ENCODE measurements at places on chromosomes 16 and 17. TPM values are rescaled to one million over a fixed set of nuclear protein-coding genes. Genes with fewer than 3 reads are reported as not detected.

Gene NTN3
- 3.2 TPM for total RNA-seq

Gene TBC1D24
- total RNA-seq, result 26.7 TPM

Gene HOXB9
- total RNA-seq, result 65.9 TPM

DNA sequence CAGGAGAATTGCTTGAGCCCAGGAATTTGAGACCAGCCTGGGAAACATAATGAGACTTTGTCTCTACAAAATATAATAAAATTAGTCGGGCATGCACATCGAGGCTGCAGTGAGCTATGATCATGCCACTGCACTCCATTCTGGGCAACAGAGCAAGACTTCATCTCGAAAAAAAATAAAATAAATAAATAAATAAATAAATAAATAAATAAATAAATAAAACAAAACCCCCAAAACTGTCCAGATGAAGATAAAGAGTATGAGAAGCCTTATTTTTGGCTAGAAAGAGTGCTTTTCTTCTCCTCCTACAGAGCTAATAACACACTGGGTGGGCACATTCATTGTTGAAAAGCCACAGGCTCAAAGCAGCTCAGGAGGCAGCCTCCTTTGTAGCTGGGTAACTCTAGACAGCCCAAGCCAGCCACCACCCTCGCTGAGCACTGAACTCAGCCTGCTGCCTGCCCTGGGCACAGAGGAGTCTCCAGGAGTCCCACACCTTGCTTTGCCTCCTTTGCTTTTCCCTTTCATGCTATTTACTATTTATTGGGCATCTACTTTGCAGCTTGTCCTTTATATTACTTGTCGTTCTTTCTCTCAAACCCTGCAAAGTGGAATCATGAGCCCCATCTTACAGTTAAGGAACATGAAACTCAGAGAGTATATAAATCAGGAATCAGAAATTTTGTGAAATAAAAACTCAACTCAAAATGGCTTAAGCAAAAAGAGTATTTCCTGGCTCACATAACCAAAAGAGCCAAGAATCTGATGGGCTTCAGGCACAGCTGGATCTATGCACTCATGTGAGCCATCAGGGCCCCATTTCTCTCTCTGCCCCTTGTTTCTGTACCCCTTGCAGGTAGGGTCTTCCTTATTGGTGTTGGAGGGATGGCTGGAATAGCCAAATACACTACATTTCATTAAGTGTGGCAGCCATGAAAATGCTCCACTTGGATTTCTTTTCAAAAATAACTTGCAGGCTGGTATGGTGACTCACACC is 18.1 kb upstream of the C16orf87 start:
- no peak for DNase-seq

DNA sequence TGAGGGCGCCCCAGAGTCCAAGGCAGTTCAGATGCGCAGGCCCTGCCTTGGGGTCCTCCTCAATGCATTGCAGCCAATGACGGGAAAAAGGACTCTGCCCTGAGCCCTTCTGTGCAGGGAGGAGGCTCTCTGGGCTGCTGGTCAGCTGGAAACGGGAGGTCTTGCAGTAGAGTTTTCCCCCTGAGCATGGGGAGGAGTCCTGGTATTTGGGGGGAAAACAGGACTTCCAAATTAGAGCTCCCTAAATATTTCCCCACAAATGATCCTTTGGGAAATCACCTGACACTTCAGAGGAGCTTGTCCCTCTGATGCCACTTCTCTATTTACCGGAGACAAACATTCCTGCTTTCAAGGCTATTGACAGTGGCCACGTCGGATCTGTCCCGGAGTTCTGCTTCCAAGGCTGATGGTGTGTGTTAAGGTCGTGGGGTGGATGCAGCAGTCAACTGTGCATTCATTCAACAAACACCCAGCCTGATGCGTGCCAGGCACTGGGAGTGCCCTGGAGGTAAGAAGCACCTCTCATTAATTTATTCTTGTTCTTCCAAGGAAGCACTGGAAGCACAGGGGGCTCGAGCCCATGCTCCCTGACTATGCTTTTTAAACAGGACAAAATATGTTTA is 73.0 kb upstream of the DNAH17 start:
- DNase-seq, result no peak

DNA sequence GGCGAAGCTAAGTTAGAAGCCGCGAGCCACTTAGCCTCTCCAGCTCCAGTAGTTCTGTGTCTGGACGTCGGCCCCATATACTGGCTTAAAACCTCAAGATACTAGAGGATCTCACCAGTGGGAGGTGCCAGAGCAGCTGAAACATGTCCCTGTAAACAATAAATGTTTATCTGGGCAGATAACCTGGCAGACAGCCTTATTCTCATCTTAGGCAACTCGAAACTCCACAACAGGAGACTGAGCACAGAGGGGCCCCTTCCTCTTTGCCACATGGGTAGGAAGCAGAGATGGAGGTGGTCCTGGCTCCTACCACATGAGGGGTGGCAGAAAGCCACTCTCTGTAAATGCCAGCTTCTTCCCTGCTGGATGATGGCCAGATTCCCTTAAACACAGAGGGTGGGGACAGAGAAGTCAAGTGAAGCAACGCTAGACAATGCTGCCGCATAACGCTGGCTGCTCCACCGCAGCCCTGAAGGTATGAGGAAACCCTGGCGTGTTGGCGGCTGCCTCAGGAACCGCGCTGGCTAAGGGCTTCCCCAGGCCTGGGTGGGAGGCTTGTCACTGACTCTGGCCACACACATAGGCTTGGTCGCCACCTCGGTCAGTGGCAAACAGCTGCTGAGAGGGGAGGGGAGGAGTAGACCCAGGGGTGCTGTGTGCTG is 67.9 kb downstream of the HIC1 start:
- DNase-seq, result no peak

DNA sequence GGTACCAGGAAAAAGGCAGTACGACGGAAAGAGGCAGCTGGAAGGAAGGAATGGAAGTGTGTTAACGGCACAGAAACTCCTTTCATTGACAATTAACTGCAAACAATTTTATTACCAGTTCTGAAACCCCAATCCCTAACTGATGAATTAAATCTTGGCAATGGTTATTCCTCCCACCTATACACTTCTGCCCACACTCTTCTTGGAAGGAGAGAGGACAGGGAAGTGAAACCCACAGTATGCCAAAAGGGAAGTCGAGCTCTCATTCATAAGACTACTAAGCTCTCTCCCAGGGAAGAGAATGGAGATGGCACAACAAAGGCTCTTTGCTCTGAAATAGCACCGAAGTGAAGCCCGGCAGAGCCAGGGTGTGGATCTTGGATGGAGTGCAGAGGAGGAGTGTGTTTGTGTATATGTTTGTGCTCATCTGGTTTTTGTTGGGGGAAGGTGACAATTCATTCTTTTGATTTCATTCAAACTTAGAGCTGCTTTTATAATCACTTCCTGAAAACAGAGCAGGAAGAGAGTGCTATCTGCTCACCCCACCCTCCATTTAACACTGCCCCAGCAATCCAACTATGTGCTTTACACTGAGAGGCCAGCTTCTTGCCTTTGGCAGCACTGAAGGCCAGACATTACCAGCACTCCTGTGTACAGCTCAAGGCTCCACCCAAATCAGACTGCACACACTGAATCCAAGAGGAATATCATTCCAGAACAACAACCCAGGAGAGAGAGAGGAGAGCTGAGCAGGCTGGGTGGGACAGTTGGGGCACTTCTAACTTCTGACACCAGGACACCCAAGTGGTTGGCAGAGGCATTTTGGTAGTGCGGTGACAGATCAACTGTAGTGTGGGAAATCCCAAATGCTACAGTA is 68.7 kb downstream of the HIC1 start:
- DNase-seq, result no peak

GRCh38 chr16:71426069-71426879 is 15.6 kb downstream of the TLE7 start:
- DNase-seq, result peak; percentile 79
